ENCODE measurements at places on chromosomes 3 and 15.

GRCh38 chr3:46894256-46894655, 16.7 kb downstream of the PTH1R start:
- DNase-seq: no peak

- DNase-seq: no peak
Measured at GRCh38 chr15:39595338-39596221, 14.7 kb downstream of the THBS1 start.

DNA sequence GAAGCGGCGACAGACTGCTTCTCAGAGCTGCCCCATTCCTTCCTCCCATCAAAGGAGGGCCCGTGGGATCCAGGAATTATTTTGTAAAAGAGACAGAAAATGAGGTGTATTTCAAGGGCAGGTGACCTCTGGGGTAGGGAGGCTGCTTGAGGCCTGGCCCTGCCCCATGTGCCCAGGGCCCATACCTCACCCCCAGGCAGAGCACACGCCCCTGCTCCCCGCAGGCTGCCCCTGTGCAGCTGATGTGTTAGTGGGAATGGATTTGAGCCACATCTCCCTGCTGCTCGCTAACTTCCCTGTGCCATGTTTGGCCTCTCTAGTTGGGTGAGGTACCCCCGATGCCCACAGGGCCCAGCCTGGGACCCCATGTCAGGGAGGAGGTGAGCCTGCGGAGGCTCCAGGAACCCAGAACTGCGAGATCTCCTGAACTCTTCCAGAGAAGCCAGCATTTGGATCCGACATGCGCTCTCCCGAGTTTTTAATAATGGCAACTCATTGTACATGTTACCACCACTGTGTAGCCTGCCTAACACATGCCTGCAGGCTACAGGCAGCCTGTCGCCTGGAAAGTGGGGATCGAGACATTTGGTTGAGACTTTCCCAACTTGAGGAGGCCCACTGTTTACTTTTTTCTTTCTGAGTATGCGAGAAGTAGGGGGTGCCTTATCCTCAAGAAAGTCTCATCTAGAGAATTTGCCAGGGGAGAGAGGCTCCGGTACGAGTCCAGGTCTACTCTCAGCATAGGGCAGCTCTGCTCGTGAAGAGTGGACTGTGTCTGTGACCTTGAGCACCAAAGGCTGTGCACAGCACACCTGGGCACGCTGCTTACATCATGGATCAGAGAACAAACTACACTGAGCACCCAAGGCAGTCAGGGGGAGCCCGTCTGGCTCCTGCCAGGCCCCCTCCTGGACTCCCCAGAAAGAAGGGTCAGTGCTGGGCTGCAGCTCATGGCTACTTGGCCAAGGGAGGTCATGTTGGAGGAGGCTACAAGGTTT, 36.1 kb downstream of the PCSK6 start:
- no peak for DNase-seq

DNA sequence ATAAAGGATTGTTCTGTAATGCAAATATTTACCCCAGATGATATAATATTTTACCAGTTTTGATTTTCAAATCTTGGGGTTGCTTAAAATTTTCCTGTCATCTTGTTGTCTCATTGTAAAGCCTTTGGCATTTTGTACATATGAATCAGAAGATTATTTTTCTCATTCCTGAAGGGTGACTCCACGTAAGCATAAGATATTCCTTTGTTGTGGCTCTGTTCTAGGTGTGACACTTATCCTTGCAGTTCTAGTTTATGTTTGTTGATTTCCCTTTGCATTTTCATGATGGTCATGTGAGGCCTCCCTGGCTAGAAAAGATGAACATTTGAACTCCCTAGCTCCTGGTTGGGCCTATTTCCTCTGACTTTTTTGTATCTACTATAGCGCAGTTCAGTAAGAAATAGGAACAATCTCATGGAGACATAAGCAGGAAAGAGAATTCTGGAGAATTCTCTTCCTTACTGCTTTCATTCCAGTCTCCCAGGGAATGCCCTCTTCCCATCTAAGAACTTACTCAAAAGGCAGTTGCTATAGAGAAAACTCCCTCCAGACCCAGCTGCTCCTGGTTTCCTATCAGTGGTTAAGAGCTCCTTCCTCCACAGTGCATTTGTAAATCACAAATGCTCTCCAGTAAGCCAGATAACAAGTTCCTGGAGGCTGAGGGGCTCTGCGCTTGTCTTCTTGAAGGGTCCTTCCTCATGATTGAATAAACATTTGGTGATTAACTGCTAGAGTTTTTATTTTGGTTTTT, 124.7 kb downstream of the WNT5A start:
- no peak for DNase-seq

- no peak for DNase-seq
Measured at GRCh38 chr15:71252044-71252739, 136.9 kb downstream of the THSD4 start.

- DNase-seq: no peak
Measured at GRCh38 chr15:52551762-52552161, 17.1 kb downstream of the ARPP19 start.

GRCh38 chr3:155334914-155335723, 41.6 kb upstream of the STRIT1 start:
- no peak for DNase-seq

GRCh38 chr3:144039661-144040060, 68.0 kb downstream of the DIPK2A start:
- no peak for DNase-seq

GRCh38 chr15:87118435-87118834, 1038.8 kb downstream of the AGBL1 start:
- no peak for DNase-seq

DNA sequence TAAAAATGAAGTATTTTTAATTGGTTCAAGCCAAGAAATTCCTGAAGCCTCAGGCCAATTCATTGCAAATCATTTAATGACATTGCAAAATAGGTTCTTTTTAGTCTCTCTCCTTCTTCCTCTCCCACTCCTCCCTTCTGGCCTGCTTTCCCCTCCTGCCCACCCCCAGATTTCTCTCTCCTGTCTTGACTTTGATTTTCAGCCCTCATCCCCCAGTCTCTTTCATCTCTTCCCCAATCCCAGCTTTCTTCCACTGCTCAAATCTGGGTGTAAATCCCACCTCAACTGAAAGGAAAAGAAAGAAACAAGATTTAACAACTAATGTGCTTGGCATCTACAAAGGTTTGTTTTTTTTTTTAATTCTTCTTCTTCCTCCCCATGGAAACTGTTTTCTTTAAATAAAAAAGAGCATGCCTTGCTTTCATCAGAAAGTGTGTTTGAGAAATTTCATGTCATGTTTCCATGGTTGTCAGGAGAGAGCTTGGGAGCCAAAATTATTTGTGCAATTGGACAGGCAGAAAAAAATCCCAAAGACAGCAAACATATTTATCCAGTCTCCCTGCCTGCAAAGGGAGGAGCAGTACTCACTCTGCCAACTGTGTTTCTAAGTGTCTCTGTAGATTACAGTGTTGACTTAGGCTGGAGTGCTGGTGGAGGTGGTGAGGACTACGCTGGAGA, 50.4 kb downstream of the BOC start:
- DNase-seq: no peak

- no peak for DNase-seq
Measured at GRCh38 chr3:196431181-196432136, 768 bp downstream of the UBXN7 start.

GRCh38 chr3:4827767-4828166, 151.5 kb upstream of the BHLHE40 start:
- DNase-seq: no peak

GRCh38 chr15:90343302-90343790, 8.7 kb upstream of the ZNF774 start:
- DNase-seq: no peak

Data from activated CD4-positive, alpha-beta T cell treated with anti-CD3 and anti-CD28 coated beads for 24 hours (primary cell).